ENCODE measurements at places on chromosomes 12 and 14.

DNA sequence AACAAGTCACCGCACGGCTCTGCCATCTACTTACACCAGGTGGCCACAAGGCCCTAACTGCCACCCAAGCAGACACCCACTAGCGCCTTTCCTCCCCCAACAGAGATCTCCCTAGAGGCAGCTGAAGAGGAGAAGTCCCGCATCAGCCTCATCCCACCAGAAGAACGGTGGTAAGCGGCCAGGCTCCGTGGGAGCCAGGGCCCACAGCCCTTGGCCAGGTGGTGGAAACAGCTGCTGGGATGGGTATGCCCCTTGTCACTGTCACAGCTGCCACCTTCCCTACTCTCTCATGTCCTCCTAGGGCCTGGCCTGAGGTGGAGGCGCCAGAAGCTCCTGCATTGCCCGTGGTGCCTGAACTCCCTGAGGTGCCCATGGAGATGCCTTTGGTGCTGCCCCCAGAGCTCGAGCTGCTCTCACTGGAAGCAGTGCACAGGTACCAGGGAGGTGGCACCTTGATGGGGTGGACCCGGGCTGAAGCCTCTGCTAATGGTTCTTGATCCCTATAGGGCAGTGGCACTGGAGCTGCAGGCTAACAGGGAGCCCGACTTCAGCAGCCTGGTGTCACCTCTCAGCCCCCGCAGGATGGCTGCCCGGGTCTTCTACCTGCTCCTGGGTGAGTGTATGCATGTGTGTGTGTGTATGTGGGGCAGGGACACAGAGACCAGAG lies 7.5 kb downstream of the REC8 start:
- no peak for DNase-seq

GRCh38 chr12:24034160-24034559 lies 84.7 kb upstream of the SOX5 start:
- no peak for DNase-seq

GRCh38 chr14:24441904-24442239 lies 704 bp downstream of the SDR39U1 start:
- no peak for DNase-seq

- DNase-seq: no peak
These were observed 6.5 kb downstream of the RASAL1 start for GRCh38 chr12:113128802-113129663.

DNA sequence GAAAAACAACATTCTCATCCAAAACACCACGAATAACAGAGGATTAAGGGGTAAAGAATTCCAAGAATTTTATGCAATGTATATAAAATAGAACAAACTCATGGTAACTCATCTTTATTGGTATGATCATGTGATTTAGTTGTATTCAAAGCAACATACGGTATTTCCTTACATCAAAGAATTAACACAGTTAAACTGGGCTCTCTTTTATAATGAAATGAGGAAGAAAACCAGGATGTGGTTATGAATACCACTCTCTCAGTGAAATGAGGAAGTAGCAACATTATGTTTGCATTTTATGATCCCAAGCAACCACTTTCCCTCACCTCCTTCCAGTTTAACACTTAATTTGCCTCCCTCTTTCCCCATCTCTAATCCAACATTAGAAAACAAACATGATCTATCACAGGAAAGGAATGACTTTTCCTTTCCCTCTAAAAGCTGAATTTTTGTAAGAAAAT lies 22.9 kb downstream of the SPTLC2 start:
- no peak for DNase-seq
